NCI-H1930 (cell line): ENCODE measurements at places on chromosomes 13 and 19.

- DNase-seq = no peak
Measured at GRCh38 chr19:8680676-8681344, 17.8 kb downstream of the ACTL9 start.

DNA sequence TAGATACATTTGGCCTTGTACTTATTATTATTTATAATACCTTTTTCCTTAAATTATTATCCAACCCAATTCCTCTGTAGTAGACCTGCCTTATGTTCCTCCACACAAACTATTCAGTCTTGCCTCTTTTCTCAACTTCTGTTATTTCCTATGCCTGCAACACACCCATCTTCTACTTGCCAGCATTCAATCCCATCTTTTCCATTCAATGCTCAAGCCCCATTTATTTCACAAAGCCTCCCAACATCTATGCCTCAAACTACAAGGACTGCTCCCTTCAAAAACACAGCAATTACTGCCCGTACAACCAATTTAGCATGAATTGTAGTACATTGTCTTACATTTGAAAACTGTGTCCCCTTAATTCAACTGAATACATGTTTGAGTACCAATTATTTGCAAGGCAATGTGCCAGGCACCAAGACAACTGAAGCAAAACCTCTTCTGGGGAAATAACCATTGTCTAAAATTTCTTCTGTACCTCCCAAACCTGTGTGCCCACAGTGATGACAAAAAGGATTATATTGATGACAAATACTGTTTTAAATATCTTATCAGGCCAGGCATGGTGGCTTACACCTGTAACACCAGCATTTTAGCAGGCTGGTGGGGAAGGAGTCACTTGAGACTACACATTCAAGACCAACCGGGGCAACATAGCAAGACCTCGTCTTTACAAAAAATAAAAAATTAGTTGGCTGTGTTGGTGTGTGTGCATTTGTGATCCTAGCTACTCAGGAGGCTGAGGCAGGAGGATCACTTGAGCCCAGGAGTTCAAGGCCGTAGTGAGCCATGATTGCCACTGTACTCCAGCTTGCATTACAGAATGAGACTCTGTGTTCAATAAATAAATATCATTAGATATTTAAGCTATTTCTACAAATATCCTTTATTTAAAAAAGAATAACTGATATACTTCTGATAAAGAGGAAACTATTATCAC lies 35.1 kb downstream of the ELF1 start:
- no peak for DNase-seq

GRCh38 chr13:98141509-98142379 lies 1.1 kb upstream of the FARP1 start:
- no peak for DNase-seq

GRCh38 chr13:78060966-78061365 lies 142.3 kb upstream of the EDNRB start:
- DNase-seq = no peak

- DNase-seq = no peak
Measured at GRCh38 chr19:29785360-29785759, 26.4 kb upstream of the CCNE1 start.

- DNase-seq = no peak
Measured at GRCh38 chr13:113553511-113554332, 30.8 kb upstream of the TFDP1 start.

DNA sequence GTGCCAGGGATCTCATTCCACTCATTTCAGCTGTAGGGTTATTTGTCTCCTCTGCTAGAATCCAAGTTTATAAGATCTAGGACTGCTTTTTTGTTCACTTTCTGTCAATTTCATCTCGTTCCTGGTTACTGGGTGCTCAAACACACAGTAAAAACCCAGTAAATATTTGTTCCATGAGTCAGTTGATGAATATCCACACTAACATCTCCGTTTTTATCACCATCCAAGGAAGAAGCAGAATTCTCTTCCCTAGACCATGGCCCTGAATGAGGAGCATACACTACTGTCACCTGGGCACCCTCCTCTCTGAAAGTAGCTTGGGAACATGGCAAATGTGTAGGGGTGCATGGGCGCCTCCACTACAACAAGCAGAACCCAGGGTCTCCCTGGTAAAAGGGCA lies 390.8 kb downstream of the FOXO1 start:
- DNase-seq = no peak

- DNase-seq = peak; percentile 38
Measured at GRCh38 chr19:56076498-56076897, 44.6 kb downstream of the ZNF787 start.
